ENCODE measurements at places on chromosomes 5 and 9.

DNA sequence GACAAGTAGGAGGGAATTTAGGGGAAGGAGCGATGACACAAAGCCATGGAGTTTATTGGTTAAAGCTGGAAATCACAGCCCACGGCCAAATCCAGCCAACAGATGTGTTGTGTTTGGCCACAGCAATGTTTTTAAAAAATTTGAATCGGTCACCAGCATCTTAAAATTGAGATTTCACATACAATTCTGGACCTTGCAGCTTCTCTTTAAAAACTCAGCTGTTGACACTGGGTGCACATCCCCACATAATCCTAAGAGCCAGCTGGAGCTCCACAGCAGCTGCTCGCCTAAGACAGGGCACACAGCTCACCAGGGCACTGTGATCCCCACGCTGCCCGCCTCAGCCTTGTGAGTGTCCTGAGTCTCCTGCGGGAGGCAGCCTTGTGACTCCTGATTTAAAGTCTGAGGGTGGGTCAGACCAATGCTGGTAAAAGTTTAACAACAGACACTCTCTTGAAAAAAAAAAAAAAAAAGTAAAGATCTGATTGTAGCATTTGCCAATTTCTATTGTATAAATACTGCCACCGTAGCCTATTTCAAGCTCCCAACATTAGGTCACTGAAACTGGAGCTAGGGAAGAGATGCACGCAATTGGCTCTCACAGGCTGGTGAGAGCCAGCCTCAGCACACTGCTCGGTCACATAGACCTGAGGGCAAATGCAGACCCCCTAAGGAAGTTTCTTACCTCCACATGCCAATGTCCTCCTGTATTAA, 124.8 kb downstream of the HSD17B3 start:
- DNase-seq: no peak

DNA sequence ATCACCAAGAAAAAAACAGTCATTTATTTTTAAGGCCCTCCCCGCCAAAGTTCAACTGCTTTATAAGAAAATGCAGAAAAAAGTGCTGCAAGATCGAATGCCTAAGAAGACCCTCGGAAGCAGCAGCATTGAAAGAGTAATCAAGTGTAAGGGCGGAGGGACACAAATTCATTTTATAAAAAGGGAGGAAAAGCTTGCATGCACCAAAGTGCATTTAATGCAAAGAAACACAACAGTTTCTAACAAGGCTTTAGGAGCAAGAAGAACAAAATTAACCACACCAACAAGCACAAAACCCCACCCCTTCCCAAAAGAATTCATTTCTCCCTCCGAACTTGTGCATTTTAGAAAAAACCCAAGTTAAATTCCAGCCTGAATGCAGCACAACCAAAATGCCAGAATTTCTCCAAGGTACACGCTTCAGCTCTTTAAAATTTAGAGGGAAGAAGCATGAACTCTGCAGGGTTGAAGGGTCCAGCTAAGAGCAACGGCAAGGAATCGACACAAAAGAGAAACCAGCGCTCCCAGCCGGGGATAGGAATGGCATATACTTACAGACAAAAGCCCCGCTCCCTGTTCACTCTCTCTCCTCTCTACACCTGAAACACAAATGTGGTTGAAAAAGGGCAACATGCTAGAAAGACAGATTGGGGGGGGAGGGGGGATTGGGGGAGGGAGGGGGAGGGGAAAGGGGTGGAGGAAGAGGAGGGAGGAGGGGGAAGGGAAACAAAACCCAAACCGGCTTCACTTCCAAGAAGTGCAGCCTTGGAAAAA, at the start of gene NREP:
Gene NREP (minus strand): TSS at position 614 of the 774 bp plus-strand sequence. CDS start 1,422 bp downstream, outside the sequence.
- DNase-seq: peak; percentile 75

GRCh38 chr5:73282923-73283322, 109.9 kb downstream of the TMEM174 start:
- no peak for DNase-seq

DNA sequence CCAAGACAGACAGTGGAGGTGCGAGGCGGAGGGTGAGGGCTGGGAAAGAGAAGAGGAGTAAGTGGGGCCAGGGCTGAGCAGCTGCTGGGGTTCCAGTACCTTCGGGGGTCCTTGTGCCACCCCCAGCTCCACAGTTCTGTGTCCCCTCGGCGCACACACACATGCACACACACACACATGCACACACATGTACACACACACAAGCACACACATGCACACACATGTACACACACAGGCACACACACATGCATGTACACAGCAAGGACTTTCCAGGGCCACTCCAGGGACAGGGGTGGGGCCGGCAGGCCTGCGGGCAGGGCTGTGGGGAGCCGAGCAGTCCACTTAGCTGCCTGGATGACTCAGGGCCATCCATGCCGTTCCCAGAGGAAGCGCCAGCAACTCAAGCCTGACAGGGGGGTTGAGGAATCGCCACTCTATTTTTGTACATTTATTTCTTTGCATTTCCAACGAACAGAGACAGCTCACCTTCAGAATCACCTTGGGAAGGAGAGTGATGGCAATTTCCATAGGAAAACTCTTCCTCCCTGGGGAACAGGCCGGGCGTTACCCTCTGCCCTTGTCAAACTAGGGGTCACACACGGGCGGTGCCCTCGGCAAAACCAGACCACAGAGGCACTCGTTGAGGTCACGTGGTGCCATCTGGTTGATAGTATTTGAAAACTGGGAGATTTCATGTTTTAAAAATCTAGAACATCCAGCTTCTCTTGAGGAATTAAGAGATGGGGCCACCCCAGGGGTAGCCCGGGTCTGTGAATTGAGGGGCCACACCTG, 135.7 kb downstream of the ADAMTS2 start:
- DNase-seq: no peak

GRCh38 chr9:811106-811531, 30.4 kb upstream of the DMRT1 start:
- no peak for DNase-seq

- peak; percentile 82 for DNase-seq
Observed at GRCh38 chr9:92954049-92954861, 6.9 kb downstream of the FGD3 start.

DNA sequence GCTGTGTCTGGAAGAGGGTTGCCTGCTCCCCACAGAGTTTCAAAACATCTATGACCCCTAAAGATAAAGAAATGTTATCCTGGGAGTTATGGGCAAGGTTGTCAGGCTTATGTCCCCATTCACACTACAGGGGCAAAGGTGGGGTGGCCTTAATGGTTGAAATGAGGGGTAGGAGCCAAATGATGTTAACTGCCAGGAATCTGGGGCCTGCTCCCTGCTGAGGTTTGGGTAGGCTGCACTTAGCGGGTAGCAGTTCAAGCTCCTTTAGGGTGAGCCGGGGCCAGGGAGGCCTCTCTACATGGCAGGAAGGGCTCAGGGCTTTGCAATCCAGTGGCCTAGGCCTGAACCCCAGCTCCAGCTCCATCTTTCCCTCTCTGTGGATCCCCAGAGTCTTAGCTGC, 3.0 kb downstream of the FGF18 start:
- no peak for DNase-seq

GRCh38 chr5:115599924-115600323, 2.4 kb downstream of the TICAM2 start:
- DNase-seq: no peak

- no peak for DNase-seq
Observed at GRCh38 chr5:164708831-164709230, 1203.4 kb downstream of the MAT2B start.

DNA sequence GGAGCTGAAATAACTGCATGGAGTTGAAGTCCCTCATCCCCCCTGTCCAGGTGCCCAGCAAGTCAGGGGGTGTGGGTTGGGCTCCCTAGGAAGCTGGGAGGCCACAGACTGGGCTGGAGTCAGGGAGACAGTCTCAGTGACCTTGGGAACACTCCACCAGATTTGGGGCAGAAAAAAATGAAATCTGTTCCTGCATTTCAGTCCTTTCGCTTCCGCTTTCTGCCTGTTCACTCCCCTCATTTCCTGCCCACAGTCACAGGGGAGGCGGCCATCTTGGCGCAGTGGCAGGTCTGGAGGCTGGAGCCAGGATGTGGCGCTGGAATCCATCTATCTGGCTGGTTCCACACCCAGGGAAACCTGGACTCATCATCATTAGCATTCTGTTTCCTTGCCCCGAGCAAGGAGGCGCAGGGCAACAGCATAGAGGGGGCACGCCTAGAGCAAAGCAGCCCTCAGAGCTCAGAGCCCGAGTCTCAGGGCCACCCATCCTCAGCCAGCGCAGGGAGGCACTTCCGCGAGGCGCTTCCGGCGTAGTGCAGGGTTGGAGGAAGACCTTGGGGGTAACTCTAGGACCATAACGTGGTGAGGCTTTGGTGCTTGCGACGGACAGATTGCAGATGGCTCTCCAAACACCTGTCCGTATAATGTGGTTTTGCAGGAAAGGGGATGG, 86.2 kb upstream of the HSPA9 start:
- peak; percentile 19 for DNase-seq
